ENCODE measurements at places on chromosomes 7 and 10.

DNA sequence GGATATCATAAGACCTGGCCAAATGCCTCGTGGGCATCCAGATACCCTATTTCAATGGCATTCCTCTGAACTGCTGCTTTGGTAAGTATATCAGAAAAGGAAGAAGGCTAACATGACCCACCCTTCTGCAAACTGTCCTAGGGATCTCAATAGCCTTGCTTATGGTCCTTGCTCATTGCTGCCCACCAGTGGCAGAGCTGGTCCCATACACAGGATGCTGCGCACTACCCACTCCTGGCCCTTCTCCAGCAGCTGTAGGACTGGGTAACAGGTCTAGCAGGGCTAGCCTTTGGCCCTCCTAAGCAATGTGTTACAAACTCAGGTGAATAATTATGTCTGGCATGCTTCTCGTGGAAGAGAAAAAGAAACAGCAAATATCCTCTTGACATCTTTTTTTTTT is 72.5 kb downstream of the C10orf90 start:
- DNase-seq = no peak

DNA sequence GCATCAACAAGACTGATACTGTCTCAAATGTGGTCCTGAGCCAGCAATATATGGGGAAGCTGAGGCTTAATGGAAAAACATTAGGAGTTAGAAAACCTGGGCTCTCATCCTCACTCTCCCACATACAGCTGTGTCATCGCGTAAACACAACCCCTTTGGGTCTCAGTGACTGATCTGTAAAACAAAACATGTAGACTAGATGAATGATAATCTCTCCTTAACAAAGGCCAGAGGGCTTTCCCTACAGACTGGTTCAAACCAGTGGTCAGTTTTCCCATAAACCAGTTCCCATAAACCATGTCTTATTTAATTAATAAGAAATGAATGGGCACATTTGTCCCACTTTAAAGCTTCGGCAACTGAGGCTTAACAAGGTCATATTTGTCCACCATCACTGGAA is 48.1 kb downstream of the OSBPL3 start:
- DNase-seq = no peak

GRCh38 chr10:48758411-48758810 is 73.7 kb downstream of the WDFY4 start:
- no peak for DNase-seq

DNA sequence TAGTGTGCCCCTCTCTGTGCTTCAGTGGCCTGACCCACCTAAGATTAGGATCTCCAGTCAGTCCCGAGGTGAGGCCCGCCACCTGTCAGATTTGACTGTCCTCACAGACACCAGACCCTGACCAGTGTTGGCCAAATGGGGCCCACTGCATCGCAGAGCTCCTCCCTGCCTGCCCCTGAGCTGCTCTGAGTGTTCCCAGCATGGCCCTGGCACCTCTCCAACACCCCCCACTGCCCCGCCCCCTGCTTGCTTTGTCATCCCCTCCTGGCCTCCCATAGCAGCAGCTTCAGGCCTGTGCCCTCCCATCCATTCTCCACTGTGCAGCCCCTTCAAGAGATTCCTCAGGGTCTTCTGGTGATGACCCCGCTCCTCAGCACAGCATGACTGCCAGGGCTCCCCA is 67.6 kb downstream of the C10orf120 start:
- no peak for DNase-seq

DNA sequence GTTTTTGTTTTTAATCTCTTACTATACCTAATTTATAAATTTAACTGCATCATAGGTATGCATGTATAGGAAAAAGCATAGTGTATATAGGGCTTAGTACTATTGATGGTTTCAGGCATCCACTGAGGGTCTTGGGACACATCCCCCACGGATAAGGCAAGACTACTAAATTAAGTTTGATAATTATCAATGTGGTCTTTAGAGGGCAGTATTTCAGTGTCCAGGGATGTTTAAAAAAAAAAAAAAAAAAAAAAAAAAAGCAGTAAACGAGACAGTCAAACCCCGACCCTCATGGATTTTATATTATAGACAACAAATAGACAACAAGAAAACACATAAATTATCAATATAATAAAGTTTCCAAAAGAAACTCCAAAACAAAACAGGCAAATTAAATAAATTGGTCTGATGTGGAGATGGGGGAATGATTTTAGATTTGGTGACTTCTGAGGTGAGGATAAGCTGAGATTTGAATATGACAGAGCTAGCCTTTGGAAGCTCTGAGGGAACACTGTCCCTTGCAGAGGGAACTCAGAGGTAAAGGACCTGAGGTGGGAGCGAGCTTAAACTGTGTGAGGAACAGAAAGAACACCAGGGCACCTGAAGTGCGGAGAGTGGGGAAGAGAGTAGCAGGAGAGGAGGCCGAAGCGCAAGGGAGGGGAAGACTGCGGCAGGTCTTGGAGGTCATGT is 14.8 kb downstream of the ACSM6 start:
- DNase-seq = no peak

DNA sequence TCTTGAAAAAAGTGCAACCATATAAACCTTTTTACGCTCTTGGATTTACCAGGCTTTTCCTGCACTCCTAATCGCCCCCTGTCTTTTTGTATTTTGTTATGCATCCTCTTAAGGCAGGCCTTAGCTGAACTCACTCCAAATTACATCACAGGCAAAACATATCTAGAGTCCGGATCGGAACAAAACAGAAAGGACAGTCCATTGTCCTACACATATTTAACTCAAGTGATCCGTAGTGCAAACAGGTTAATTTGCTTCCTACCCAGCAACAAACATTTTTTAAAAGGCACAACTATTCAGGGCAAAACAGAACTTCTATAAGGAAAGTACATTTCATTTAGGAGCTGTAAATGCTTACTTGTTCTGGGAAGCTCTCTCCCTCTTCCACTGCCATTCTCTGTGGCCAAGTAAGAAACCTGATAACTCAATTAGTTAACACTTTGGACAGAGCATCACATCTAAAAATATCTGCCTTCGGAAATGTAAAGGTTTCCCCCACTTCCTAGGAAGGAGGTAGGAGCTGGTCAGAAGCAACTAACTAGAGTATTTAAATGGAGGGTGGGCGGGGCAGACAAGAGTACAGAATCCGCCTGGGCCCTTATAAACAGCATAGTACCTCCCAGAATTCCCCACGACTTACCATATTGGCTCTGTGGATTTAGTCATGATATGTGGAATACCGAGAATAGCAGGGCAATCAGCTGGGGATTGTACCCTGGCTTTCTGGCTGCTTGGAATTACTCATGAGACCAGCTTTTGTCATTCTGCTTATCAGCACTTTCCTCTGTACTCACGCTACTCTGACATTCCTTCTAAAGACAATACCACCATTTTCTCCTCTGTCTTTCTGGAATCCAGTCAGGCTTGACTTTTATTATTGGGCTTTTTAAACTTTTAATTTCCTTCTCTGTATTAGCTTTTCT is 89.5 kb downstream of the ANK3 start:
- no peak for DNase-seq

DNA sequence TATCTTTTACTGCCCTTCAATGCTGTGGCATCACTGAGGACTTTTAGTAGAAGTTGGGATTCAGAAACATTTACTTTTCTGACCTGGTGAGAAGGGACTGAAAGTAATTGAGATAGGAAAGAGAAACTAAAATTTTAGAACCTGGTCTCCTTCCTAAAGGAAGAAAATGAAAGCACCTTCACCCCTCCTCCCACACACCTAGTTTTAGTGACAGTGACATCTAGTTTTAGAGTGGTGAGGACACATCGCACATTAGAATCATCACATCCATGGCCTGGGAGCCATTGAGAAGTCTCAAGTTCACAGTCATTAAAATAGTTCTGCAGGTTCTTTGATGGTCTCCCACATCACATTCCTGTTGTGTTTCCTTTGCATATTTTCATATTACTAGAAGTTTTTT is 16.1 kb downstream of the TAS2R41 start:
- DNase-seq = no peak

DNA sequence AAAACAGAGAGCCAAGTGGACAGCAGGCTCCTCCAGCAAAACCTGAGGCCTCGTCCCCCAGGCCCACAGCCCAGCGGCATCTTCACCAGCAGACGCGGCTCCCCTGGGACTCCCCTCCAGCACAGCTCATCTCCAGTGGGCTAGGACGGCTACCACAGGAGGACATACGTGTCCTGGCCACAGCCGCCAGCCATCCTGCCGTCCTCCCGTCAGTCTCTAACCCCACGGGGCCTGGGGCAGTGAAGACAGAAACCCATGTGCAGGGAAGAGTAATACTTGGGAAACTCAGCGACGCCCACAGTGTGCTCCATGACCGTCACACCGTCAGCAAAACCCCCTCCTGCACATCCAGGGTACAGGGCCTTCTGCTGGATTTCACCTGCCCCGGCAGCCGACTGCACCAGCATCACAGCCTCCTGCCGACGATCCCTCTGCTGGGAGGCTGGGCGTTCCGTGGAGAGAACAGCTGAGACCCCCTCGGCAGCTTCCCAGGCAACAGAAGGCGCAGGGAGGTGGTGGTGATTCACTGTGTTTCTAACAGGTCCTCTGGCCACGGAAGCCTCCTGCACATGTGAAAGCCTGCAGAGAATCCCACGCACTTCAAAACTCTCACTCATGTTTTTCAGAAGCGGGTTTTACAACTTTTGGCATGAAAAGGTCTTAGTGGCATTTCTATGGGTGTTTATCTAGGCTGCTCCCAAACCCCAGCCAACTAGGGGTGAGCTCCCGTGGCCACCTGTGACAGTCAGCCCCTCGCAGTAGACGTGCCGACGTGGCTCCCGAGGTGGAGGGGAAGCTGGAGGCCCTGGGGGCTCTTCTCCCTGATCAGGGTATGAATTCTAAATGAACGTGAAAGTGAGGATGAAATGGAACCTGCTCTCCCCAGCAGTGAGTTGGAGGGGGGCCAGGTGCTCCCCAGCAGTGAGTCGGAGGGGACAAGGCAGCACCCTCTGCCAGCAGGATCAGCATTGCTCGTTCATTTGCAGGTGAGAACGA is 513.5 kb downstream of the PTPRN2 start:
- DNase-seq = no peak

GRCh38 chr7:8373851-8374250 is 59.6 kb upstream of the NXPH1 start:
- DNase-seq = no peak

GRCh38 chr7:45112648-45113047 is 1.2 kb upstream of the TBRG4 start:
- DNase-seq = no peak

GRCh38 chr10:9605231-9605630 is 1412.4 kb upstream of the CELF2 start:
- no peak for DNase-seq

DNA sequence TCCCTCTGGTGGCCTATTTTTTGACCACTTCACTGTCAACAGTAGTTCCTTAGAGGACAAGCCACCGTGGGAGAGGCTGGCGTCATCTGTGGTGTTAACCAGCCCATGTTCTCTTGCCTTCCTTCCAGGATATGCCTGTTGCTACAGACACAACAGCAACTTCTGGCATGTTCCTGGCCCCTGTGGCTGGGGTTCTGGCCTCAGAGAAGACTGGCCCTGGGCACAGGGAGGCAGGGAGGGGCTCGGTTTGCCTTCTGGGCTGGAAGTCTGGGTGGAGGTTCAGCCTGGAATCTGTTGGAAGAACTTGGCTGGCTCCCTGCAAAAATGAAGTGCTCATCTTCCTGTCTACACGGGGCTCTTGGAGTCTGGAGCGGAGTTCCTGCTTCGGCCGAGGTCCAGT is 25.7 kb downstream of the GOLGA7B start:
- DNase-seq = no peak

DNA sequence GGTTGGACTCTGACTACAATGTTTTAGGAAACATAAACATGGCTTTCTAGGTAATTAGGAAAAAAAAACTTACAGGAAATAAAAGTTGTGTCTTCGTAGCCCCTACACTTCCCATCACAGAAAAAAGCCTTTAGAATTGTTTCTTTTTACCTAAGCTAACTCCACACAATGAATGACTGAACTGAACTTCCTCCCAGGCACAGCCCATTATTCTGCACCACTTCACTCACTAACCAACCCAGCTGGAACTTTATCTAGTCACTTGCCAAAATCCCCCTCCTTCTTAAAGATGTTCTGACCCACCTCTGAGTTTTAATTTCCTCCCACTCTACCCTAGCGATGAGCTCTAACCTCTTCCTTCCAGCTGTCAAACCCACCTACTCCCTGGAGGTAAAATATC is 91.7 kb upstream of the MEOX2 start:
- DNase-seq = no peak

DNA sequence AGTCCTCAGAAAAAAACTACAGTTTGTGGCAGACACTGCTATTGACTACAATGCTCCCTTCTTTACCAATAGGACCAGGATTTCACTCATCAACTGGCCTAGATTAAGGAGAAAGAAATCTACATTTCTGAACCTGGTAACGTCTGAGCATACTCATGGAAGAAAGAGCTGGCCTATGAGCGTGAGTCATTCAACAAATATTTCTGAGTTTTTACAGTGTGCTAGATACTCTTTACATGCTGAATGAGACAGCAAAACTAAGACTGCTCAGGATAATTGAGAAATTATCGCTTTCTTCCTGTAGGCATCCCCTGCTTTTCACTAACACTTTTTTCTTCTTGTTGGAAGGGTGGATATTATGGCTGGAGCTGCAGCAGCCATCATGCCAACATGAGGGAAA is 609.7 kb downstream of the TNS3 start:
- no peak for DNase-seq

- no peak for DNase-seq
These were observed 45.0 kb downstream of the MTPN start for GRCh38 chr7:135932131-135932530.

- no peak for DNase-seq
These were observed 104.0 kb downstream of the JCAD start for GRCh38 chr10:29955329-29955935.

- no peak for DNase-seq
These were observed 220.8 kb downstream of the BICC1 start for GRCh38 chr10:58733436-58733835.

DNA sequence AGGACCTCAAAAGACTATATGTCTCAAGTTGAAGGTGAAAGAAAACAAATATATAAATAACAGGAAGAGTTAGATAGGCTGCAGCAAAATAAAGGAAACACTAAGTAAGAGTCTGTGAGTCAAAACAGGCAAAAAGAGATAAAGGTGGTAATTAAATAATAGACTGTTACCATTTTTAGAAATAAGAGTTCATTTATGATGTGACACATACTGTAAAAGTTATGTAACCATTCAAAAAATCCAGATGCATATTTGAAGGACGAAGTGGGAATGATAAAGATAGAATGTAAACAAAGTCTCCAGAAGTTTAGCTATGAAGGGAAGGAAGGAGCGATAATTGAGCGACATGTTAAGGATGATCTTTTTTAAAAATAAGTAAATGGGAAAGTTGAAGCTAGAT is 50.5 kb downstream of the HECTD2 start:
- DNase-seq = no peak

GRCh38 chr7:6121141-6121540 is 90.0 kb downstream of the ANKRD61 start:
- no peak for DNase-seq

GRCh38 chr10:62543571-62544355 is 169.6 kb downstream of the ZNF365 start:
- DNase-seq = no peak

DNA sequence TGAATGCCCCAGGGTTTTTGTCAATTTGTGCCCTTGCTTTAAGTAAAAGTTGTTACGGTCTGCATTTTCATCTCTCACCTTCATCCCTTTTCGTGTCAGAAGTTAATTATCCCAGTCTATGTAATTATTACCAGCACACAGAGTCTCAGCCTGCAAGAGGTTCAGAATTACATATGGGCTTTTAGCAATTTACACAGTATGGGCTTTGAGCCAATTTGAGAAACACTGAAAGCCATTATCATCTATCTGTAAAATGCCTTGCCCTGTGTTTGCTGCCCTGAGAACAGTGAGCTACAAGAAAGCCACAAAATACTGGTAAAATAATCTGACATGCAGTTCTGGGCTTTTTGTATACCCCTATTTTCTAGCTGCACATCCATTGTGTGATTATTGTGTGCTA is 125.6 kb upstream of the STEAP4 start:
- DNase-seq = no peak

Data from stimulated activated CD4-positive, alpha-beta T cell treated with anti-CD3 and anti-CD28 coated beads, TNF-alpha, amount 100 ng/mL, for 4 hours (primary cell).